ENCODE measurements at places on chromosomes 11 and 22.

DNA sequence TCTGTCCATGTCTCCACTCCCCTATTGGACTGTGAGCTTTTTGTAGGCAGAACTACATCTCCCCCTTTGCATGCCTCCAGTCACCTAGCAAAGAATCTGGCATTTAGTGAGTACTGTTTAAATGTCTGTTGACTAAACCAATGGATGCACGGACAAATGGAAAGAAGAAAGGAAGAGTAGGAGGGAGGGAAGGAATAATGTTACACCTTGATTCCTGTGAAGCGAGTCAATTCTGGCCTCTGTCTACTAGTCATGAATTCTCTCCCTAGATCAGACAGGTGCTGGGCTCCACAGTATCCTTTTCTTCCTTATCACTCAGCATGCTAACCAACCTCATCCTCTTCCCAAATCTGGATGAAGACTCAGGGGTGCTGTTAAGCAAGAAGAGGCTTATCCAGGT lies 33.6 kb downstream of the GALNT18 start:
- DNase-seq = no peak

DNA sequence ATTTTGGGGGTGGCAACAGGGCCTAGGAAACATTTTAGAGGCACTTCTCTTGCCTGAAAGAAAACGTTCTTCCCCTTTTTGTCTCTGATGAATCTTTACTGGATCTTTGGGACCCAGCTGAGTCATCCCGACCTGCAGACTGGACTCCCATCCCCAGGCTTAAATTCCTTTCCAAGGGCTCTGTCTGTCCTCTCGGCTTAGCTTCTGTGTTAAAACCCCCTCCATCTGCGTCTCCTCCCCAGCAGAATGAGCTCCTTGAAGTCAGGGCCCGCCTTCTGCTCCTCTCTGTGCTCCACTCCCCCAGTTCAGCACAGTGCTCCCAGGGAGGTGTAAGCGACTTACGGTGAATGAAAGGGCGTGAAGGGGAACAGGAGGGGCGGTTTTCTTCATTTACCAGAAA lies 895 bp upstream of the DAGLA start:
- DNase-seq = no peak

DNA sequence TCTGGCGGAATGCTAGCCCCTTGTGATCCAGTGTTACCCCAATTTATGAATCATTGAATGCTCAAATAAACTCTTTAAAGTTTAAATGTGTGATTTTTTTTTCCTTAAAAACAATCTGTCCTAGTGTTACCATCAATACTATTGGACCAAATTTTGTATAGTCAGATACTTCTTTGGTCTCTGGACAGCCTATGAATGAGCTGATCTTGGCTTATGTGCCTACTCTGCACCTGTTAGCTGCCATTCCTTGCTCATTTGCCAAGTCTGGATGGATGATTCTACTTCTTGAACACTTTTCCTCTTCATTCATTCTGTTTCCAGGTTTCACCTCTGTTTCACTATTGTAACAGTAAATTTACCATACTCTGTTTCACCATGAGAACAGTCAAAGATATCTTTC lies 226.5 kb upstream of the ZBED5 start:
- DNase-seq = no peak

- no peak for DNase-seq
Measured at GRCh38 chr11:30431127-30431814, 108.4 kb downstream of the ARL14EP start.

- DNase-seq = no peak
Measured at GRCh38 chr11:19243143-19243542, 2.4 kb upstream of the E2F8 start.

DNA sequence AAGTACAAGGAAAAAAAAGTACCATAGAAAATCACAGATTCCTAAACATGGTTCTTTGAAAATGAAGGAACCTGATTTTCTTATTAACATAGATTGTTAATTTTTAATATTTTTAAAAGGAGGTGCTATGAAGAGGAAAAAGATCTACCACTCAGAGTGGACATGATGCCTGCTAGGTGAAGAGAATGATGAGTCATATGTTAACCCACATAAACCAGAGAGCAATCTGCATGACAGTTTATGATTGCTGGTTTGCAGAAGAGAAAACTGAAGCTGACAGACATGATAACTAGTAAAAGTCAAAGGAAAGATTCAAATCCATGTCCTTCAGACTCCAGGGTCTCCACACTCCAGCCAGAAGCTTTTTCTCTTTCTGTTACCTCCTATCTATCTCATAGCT lies 1231.7 kb downstream of the LRRC4C start:
- no peak for DNase-seq

DNA sequence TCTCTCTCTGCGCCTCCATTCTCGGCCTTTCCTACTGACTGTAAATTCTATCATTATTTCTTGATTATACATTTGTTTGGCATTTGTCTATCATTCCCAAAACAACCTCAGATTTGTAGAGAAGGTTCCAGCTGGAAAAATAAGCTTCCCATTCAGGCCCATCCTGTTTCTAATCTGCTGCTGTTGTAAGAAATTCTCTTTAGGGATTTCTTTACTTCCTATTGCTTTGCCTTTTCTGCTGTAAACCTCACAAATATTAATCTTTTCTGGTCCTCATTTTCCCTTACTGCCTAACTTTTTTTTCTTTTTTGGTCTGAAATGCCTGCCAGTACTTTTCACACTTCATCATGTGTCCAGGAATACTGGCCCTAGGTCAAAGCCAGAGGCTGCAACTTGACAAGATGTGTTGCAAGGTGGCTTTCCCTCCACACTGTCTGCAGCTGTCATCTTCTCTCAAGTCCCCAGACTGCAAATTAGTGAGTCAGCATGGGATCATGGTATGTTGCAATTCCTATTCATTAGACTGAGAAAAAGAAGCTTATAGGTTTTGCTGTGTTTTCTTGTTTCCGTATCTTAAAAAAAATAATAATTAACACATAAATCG lies 858.7 kb upstream of the CHORDC1 start:
- DNase-seq = no peak

DNA sequence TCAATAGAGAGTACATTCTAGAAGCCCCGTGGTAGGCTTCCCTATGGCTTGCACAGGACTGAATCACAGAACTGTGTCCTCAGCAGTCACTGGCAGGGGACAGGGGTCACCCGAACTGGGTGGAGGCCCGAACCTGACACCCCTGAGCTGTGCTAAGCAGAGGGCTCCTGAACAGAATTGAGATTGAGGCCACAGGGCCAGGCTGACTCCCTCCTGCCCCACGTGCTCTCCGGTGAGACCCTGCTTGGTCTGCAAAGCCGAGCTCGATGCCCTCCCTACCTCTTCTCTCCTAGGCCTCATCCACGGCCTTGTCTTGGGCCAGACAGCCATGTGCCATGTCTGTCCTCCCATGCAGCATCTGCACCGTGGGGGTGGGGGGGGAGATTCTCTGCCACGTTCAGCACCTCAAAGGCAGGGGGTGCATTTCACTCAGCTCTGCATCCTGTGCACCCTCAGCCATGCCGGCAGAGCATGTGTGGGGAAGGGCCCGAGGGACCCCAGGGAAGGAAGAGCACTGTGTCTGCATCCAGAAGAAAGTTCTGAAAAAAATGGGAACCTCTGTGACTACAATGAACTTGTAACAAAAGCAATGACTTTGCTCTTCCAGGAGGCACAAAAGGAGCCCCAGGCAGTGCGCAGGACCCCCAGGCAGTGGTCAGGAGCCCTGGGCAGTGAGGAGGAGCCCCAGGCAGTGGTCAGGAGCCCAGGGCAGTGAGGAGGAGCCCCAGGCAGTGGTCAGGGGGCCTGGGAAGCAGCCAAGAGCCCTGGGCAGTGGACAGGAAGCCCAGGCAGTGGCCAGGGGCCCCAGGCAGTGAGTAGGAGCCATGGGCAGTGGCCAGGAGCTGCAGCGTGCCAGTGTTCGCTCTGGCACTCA lies 76.7 kb upstream of the SEPTIN5 start:
- DNase-seq = no peak
